ENCODE measurements at places on chromosomes 5 and 9.

DNA sequence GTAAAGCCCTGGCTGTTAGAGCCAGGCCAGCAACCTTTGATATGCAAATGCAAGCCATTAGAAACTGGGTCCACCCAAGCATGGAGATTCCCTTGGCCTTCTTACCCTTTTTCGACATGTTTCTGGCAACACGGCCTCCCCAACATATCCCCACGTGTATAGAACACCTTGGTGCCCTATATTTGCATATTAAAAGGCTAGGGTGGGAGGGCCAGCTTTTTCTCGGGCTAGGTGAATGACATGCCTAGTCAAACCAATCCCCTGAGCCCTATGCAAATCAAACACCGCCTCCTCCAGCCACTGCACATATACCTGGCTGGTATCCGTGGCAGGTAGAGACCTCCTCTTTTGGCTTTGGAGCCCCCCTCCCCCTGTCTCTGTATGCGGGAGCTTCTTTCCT is 55.6 kb upstream of the ZFR start:
- no peak for DNase-seq

- no peak for DNase-seq
Measured at GRCh38 chr9:91572811-91573210, 149.2 kb upstream of the NFIL3 start.

- no peak for DNase-seq
Measured at GRCh38 chr5:57684299-57684702, 201.7 kb upstream of the ACTBL2 start.

- no peak for DNase-seq
Measured at GRCh38 chr5:111935835-111936234, 178.8 kb upstream of the NREP start.

GRCh38 chr9:114184071-114184470 is 28.7 kb downstream of the COL27A1 start:
- no peak for DNase-seq

- no peak for DNase-seq
Measured at GRCh38 chr5:3033033-3033755, 281.7 kb upstream of the IRX2 start.

DNA sequence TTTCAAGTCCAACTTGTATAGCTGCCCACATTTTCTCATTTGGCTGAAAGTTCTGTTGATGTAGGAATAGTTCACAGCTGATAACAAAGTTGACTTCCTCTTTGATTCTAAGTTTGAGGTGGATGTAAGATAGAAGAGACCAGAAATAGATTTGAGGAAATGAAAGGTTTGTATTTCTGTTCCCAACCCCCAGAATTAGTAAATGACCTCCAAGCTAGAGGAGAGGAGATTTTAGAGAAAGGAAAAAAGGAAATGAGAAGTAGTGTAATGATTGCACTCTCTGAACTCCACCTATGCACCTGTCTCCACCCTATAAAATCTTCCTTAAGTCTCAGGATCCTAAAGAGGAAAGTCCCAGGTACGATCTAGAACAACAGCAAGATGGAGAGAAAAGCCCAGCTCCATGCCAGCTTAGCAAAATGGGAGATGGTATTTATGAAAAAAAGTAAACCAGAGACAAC is 130.4 kb upstream of the POC5 start:
- no peak for DNase-seq

- no peak for DNase-seq
Measured at GRCh38 chr5:129771058-129771838, 23.4 kb downstream of the MINAR2 start.

DNA sequence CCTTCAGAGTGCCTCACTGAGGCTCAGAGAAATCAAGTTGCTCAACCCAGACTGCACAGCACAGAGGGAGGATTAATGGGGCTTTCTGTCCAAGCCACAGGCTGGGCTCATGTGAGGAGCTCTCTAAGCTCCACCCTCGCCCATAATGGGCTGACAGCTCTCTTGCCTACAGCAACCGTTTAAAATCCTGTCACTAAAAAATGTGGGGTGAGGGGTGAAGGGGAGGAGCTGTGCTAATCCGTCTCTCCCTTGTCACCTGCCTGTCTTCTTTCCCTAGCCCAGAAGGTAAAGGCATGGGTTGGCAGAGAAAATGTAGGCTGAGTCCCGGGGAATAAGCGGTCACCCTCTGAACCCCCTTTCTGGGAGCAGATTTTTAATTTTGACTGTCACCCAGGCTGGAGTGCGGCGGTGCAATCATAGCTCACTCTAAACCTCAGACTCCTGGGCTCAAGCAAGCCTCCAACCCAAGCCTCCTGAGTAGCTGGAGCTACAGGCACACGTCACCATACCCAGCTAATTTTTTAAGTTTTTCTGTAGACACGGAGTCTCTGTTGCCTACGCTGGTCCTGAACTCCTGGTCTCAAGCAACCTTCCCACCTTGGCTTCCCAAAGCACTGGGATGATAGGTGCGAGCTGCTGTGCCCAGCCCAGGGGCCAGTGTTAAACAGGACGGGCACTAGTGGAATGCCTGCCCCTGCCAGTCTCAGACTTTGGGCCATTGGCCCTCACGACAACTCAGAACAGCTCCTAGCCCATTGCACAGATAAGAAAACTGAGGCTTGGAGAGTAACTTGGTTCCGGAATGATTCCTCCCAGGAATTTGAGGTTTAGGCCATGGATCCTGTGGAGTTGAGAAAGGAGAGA is 89.5 kb downstream of the LMX1B start:
- no peak for DNase-seq

GRCh38 chr5:170252109-170252508 is 19.3 kb downstream of the C5orf58 start:
- DNase-seq, result no peak

- no peak for DNase-seq
Measured at GRCh38 chr5:180193749-180194375, 15.1 kb downstream of the RASGEF1C start.

DNA sequence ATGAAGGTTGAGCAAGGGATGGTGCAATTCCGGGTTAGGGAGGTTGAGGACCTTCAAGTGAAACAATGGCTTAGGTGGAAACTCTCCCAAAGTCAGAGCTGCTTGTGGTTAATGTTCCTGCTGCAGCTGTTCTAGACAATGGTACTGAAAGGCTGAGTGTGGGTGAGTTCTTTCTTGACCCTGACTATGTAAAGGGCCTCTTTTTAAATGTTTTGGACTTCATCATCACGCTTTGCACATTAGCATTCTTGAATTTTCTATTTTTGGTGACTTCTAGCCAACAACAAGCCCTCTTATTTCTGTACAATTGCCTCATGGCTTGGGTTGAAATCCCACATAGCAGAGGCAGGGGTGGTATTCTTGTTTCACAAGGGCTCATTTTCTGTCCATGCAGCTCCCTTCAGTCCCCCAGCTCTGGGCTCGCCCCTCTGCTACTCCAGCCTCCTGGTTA is 136.3 kb upstream of the ANKRD55 start:
- no peak for DNase-seq

DNA sequence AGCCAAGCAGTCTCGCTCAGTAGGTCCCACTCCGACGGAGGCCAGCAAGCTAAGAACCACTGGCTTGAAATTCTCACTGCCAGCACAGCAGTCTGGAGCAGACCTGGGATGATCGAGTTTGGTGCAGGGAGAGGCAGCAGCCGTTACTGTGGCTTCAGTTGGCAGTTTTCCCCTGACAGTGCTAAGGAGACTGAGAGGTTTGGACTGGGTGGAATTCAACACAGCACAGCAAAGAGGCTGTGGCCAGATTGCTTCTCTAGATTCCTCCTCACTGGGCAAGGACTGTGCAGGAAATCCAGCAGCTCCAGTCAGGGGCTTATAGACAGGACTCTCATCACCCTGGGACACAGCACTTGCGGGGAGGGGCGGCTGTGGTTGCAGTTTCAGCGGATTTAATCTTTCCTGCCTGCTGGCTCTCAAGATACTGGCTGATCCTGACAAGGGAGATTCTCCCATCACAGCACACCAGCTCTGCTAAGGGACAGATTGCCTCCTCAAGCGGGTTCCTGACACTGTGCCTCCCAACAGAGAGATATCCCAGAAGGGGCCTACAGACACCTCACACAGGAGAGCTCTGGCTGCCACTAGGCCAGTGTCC is 122.1 kb downstream of the YIPF5 start:
- no peak for DNase-seq

GRCh38 chr5:122163121-122164069 is 34.0 kb downstream of the ZNF474 start:
- no peak for DNase-seq

Measured in NCI-H1417 treated with DMSO at 0.1 percent for 48 hours (cell line).